Activated naive CD8-positive, alpha-beta T cell treated with anti-CD3 and anti-CD28 coated beads, Interleukin-2, amount 50 U/mL, for 16 hours (primary cell): ENCODE measurements at places on chromosomes 1 and 21.

GRCh38 chr1:17112496-17113236, 6.6 kb downstream of the PADI2 start:
- no peak for DNase-seq

- DNase-seq = no peak
Measured at GRCh38 chr21:14523234-14523633, 22.9 kb downstream of the SAMSN1 start.

DNA sequence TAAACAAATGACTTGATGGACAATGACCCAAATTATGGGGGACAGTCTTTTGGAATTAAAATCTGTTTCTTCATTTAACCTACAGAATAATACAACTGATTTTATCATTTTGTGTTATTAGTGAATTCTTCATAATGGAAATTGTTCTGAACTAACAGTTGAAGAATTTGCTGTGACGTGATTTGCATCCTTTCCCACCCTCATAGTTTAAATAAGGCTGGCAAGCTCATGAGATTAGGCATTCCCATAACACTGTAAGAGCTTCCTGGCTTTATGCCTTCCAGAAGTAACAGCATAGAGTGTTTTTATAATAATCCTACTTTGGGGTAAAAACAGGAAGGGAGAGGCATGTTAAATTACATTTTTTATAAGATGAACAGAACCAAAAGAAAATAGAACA, 95.7 kb downstream of the ATP6V1G3 start:
- no peak for DNase-seq

GRCh38 chr21:31903896-31904295, 31.1 kb downstream of the HUNK start:
- DNase-seq = no peak

DNA sequence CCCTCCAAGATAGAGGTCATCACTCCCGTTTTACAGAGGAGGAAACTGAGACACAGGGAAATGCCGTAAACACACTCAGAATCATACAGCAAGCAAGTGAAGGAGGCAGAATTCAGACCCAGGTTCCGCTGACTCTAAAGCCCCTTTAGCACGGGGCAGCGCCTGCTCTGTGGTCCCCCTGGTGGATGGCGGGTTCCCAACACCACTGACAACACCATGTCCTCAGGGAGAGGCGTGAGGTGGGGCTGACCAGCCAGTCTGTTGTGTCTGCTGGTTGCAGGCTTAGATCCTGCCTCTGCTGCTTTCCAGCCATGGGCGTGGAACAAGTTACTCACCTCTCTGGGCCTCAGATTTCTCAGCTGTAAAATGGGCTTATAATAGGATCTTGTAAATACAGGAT, 617.3 kb downstream of the MATN1 start:
- DNase-seq = no peak

- no peak for DNase-seq
Measured at GRCh38 chr1:235650341-235651169, 971 bp upstream of the GNG4 start.

GRCh38 chr1:56754708-56755479, 64.3 kb downstream of the FYB2 start:
- DNase-seq = no peak

GRCh38 chr1:94578856-94579255, 37.3 kb upstream of the F3 start:
- DNase-seq = no peak

GRCh38 chr1:27862004-27862403, 10.3 kb upstream of the THEMIS2 start:
- no peak for DNase-seq

GRCh38 chr1:65939636-65940035, 146.9 kb downstream of the PDE4B start:
- DNase-seq = no peak

GRCh38 chr1:31959521-31960340, 21.6 kb upstream of the PTP4A2 start:
- no peak for DNase-seq

DNA sequence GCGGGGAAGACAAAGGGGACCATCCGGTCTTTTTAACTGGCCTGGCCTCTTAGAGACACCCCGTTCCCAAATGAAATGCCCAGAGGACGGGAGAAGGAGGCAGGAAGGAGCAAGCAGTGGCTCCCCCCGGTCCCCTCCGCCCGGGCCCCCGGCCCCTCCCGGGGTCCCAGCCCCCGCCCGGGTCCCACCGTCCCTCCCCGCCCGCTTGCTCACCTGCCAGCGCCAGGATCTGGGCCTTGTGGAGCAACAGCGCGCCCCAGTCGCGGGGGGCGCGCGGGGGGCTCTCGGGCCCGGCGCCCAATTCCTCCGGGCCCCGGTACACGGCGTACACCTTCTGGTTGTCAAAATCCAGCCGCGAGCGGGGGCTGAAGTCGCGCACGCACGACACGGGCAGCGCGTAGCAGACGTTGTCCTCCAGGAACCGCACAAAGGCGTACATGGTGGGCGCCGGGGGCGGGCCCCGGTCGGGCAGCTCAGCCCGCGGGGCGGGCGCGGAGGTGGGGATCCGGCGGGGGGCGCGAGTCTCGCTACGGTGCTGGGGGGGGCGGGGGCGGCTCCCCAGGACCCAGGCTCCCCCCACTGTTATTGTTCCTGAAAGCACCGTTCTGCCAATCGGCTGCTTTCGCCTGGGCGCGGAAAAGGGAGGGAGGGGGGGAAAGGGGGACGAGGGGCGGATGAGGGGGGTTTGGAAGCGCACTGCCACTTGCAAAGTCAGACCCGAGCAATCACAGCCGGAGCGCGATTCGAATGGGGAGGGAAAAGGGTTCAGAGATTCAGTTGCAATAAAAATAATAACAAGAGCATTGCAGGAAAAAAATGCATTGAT, at the start of gene BEND5:
Gene BEND5, minus strand, starts transcription at position 499 of the 826 bp plus-strand sequence. Its CDS starts 60 bp downstream, at position 439.
- peak; percentile 27 for DNase-seq

GRCh38 chr21:42187976-42188653, 30.8 kb upstream of the ABCG1 start:
- peak; percentile 42 for DNase-seq

DNA sequence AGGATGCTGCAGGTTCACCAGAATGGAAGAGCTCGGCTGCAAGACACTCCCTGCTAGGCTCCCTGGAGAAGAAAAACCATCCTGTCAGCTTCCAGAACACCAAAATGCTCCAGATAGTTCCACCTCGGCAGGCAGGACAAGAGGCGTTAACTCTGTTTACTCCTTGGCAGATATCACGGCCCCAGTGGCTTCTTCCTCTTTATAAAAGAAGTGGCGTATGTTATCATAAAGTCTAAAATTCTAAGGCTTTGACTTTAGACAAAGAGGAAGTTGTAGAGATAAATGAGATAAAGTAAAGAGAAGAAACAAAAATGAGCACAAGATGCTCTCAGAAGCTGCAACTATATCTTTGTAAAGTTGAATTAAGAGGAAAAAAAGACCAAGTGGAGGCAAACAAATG, 24.3 kb upstream of the MTF1 start:
- DNase-seq = no peak

GRCh38 chr1:26237230-26237966, 3.4 kb downstream of the CEP85 start:
- no peak for DNase-seq

DNA sequence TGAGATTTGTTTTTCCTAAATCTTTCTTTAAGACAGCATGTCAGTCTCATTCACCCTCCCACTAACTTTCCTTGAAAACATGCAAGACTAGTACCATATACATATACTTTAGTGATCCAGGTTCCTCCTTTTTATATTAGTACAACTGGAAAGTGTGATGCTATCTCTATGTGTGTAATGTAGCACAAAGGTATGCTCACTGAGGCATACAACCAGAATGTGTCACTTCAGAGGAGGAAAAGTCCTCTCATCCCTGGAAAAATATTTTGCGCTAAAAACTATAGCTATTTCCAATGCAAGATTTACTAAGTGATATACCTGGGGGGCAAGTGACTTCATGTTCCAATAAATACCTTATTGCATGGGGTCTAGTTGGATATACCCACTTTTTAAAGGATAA, 45.9 kb downstream of the BARHL2 start:
- DNase-seq = no peak

GRCh38 chr1:72018562-72018961, 263.8 kb downstream of the NEGR1 start:
- DNase-seq = no peak

DNA sequence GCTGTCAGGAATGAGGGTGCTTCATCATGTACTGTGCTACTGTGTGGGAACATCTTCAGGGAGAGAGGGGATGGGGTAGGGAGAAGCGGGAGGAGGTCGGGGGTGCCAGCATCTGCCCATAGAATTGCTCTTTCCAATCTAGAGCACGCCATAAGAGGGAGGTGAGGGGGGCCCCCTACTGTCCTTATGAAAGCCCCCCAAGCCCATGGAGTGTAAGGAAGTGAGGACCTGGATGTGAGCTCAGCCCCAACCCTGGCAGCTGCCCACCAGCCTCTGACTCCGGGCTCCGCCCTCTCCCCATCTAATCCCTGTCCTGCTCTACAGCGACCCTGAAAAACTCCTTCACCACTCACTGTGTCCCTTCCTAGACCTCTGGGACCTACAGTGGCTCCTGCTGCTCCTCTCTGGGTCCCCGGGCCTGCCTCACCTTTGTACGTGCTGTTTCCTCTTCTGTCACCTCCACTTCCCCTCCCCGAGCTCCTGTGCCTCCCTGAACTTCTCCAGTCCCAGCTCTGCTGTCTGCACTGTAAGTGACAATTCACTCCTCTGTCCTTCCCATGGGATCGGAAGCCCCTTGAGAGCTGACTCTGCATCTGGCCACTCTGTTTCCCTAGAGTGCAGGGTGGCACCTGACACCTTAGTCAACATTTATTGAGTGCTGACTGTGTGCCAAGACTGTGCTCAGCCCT, 269.4 kb downstream of the PTPRU start:
- DNase-seq = no peak

- DNase-seq = no peak
Measured at GRCh38 chr1:10917513-10918454, 94.7 kb upstream of the TARDBP start.

DNA sequence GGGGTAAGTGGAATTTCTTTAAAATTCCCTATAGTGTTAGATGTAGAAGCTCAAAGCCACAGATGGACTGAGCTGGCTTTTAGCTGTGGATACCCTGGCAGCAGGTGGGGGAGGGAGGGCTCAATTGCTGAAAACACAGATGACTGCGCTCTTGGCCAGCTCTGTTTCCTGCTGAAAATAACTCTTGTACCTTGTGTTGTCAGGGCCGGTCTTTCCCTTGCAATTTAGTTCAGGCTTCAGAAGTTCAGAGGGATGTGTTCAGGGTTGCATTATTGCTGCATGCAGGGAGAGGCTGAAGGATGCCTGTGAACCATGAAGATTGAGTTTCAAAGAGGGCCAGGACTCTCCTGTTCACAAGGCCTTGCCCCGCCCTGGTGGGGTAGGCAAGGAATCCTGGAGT, 58.1 kb upstream of the GCLM start:
- DNase-seq = no peak

DNA sequence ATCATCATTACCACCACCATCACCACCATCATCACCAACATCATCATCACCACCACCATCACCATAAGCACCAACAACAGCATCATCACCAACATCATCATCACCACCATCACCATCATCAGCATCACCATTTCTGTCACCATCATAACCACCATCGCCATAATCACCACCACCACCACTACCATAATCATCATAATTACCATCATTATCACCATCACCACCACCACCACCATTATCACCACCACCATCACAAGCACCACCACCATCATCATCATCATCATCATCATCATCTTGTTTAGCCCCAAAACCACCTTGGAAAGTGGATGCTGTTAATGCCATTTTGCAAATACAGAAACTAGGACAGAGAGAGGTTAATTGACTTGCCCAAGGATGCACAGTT, 22.5 kb downstream of the CAMK2N1 start:
- DNase-seq = no peak

DNA sequence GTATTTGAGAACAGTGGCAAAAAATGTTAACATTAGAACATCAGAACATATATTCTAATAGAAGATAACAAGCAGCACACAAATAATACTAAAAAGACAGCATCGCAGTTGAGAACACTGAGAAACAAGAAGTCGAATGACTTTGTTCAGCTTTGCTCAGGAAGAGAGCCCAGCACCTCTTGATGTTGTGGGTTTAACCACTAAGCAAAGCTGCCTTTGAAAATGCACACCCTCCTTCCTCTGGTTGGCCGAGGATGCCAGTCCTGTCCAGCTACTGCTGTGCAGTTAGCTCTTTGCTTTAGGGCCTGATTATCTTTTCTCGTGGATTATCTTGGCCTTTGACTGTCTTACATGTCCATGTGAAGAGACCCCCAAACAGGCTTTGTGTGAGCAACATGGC, 60.5 kb downstream of the SPATA46 start:
- no peak for DNase-seq

DNA sequence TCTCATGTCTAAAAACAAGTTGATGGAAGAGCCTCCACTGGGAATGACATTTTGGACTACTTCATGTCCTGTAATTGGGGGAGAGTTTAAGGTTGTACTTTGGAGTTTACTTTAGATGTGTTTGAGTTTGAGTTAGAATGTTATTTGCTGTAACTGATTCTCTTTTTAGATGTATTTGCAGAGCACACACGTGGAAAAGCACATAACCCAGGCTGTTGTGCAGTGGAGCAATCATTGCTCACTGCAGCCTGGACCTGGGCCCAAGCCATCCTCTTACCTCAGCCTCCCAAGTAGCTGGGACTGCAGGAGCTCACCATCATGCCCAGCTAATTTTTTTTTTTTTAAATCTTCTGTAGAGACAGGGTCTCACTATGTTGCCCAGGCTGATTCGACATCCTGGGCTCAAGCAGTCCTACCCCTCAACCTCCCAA, 36.7 kb upstream of the SH3D21 start:
- DNase-seq = no peak

DNA sequence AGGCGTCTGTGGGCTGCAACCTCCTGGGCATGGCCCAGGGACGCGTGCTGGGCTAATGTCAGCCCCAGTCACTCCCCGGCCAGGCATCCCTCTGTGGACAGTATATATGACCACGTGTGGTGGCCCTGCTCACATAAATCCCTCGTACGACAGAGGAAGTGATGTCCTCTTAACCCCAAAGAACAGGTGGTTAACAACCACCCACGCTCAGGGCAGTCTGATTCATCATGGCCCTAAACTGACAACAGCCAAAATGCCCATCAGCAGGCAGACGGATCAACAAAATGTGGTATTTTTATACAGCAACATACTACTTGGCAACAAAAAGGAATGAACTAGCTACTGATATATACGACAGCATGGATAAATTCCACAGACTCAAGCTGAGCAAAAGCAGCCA, 51.0 kb downstream of the ECE1 start:
- no peak for DNase-seq

DNA sequence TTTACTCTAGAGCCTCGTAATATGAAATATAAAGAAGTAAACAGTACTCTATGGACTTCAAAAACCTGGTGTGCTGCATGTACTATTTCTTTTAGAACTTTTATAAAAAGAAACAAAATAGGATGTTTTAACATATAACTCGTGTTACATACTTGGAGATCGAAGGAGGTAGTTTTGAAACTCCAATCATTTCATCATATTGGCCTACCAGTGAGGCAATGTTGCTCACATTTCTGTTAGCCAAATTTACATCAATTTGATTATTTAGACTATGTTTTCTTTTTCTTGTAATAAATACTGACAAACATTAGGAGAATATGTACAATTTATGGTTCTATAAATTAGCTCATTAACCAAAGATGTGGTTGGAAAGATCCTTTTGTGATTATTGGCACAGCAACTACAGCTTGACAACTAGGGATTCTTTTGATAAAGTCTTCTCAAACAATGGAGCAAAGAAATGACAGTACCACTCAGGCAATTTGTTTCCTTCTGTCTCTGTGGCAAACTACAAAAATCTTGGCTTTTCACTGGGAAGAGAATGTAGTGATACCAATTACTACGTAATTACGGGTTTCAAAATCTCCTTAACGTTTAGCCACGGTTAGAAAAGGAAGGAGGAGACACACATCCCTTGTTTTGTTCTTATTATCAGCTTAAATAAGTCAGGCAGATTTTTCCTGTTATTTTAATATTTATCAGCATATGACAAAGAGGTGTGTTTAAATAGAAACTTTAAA, 266.6 kb upstream of the SGIP1 start:
- DNase-seq = no peak
